Stimulated activated naive B cell treated with anti-CD40 and anti-IgM and Interleukin-4, amounts not matched to agents 10 μg/mL and 1 μg/mL and 100 μg/mL, for 72 hours (primary cell): ENCODE measurements at places on chromosomes 11 and 22.

- peak; percentile 40 for DNase-seq
- no peaks in the 10 kb centered on the region for H3K27me3 ChIP-seq
Measured at GRCh38 chr11:116928102-116928777, 90.8 kb upstream of the APOA1 start.

DNA sequence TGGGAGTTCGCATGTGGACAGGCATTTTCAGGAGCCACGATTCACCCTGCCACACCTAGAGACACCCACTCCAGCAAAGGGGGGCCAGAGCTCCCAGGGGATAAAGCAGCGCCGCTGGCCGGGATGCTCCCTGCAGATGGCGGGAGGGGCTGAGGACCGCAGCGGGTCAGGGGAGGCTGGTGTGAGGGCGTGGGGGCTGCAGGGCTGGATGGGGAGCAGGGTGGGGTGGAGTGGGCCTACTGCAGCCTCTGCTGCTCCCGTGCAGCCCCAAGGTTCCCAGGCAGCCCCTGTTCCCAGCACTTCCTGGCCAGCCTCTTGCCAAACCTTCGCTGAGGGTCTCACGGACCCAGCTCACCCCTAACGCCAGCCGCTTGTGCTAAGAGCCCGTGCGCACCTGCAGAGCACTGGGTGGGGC lies 13.0 kb downstream of the MUC5B start:
- no peak overlapping the region for H3K27ac ChIP-seq
- peaks cover 5% of the 10 kb centered on the region for H3K27me3 ChIP-seq
- no peaks in the 10 kb centered on the region for H3K4me1 ChIP-seq
- no peak overlapping the region for H3K4me3 ChIP-seq
- no peak for DNase-seq
- H3K36me3 ChIP-seq: no peaks in the 10 kb centered on the region

- no peaks in the 10 kb centered on the region for H3K36me3 ChIP-seq
- DNase-seq: no peak
- peaks cover 16% of the 10 kb centered on the region for H3K27me3 ChIP-seq
Measured at GRCh38 chr11:19929655-19930054, 217.0 kb downstream of the NAV2 start.

GRCh38 chr11:108865406-108865805 lies 200.5 kb downstream of the DDX10 start:
- no peaks in the 10 kb centered on the region for H3K27me3 ChIP-seq
- no peak for DNase-seq
- H3K4me3 ChIP-seq: no peak overlapping the region
- H3K27ac ChIP-seq: no peak overlapping the region

- H3K36me3 ChIP-seq: peaks cover 64% of the 10 kb centered on the region
- H3K27me3 ChIP-seq: no peaks in the 10 kb centered on the region
- H3K4me1 ChIP-seq: peaks cover 61% of the 10 kb centered on the region
- peak overlapping the region; percentile 100 for H3K27ac ChIP-seq
- DNase-seq: peak; percentile 34
- peak overlapping the region; percentile 71 for H3K4me3 ChIP-seq
Measured at GRCh38 chr11:73321604-73322381, 13.7 kb downstream of the ARHGEF17 start.

DNA sequence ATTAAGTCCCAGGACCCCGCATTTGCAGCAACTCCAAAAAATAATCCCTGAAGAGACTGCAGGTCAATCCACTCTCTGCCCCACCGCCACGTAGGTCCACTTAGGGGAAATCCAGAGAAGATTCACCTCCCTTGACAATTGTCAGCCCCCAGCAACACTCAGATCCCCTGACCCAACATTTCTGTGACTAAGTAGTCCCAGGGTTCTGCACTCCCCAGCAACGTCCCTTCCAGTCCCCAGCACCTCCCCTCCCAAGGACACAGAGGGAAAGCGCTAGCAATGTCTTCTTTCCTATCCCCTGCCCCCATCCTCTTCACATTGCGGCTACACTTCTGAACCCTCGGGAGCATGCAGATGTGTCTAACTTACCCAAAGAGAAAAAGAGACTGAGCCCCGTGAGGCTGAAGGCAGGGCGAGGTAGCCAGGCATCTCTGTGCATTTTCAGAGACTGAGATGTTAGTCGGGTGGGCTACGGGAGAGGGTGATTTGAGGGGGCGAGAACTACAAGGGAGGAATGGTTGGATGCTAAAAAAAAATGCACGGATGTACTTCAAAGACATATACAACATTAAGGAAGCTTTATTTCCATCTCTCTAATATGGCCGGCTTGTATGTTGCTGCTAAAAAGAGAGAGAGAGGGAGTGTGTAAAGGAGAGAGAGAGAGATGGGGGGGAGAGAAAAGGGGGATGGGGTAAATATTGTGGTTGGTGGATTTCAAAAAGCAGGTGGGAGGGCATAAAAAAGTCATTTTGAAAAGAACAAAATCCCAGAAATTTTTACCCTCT lies at the start of gene SCN2B:
Gene SCN2B (minus strand): TSS at position 647 of the 785 bp plus-strand sequence. CDS start 208 bp downstream, at position 439.
- no peaks in the 10 kb centered on the region for H3K36me3 ChIP-seq
- peaks cover 31% of the 10 kb centered on the region for H3K4me1 ChIP-seq
- DNase-seq: no peak
- no peak within 1 kb of the TSS for H3K27ac ChIP-seq
- peaks cover 31% of the 10 kb centered on the region for H3K27me3 ChIP-seq

DNA sequence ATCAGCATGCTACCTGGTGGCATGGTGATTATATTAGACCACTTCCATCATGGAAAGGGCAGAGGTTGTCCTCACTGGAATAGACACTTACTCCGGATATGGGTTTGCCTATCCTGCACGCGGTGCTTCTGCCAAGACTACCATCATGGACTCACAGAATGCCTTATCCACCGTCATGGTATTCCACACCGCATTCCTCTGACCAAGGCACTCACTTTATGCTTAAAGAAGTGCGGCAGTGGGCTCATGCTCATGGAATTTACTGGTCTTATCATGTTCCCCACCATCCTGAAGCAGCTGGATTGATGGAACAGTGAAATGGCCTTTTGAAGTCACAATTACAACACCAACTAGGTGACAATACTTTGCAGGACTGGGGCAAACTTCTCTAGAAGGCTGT lies 109.2 kb upstream of the DRD2 start:
- H3K27me3 ChIP-seq: peaks cover 8% of the 10 kb centered on the region
- H3K36me3 ChIP-seq: no peaks in the 10 kb centered on the region

- DNase-seq: no peak
- peak overlapping the region; percentile 57 for H3K4me3 ChIP-seq
- H3K36me3 ChIP-seq: peaks cover 88% of the 10 kb centered on the region
Measured at GRCh38 chr11:64210301-64211020, 3.9 kb downstream of the FERMT3 start.

GRCh38 chr11:111510311-111510710 lies 1.9 kb downstream of the BTG4 start:
- H3K4me1 ChIP-seq: peaks cover 5% of the 10 kb centered on the region
- peaks cover 69% of the 10 kb centered on the region for H3K27me3 ChIP-seq
- H3K4me3 ChIP-seq: no peak overlapping the region
- no peak overlapping the region for H3K27ac ChIP-seq
- no peak for DNase-seq

DNA sequence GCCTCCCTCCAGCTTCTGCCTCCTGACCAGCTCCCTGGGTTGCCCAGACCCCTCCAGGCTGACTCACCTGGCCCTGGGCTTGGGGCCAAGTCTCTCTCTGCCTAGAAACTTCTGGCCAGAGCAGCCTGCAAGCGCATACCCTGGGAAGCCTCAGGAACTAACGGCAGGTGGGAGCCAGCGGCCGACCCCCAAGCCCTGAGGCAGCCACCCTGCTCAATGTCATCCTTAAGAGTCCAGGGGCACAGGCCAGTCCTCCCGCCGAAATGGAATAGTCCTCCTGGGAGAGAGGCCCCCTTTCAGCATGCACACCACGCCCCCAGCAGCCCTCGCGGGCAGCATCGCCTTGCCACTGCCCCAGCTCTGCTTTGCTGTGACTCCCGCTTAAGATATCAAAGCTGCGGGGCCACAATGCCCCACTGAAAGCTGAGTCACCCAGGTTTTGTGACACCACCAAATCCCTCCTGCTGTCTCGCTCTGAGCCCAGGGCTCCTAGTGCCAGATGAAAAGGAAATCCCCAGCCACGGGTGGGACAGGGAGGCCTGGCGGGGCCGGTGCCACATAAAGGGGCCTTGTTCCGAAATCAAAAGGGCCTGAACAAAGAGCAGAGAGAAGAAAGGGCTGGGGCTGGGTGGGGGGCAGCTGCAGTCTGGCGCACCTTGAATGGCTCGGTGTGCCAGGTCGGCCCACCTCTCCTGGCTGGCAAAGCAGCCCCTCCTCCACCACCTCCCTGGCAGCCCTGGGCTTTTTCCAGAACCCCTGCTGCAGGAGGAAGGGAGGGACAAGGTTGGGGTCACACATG lies 21.4 kb upstream of the FGF3 start:
- H3K4me1 ChIP-seq: no peaks in the 10 kb centered on the region
- H3K27ac ChIP-seq: no peak overlapping the region
- no peaks in the 10 kb centered on the region for H3K36me3 ChIP-seq
- no peak for DNase-seq

GRCh38 chr22:46103181-46103580 lies 47.1 kb upstream of the PPARA start:
- no peak overlapping the region for H3K4me3 ChIP-seq
- DNase-seq: no peak
- no peaks in the 10 kb centered on the region for H3K27me3 ChIP-seq
- peaks cover 6% of the 10 kb centered on the region for H3K36me3 ChIP-seq
- H3K4me1 ChIP-seq: peaks cover 4% of the 10 kb centered on the region
- no peak overlapping the region for H3K27ac ChIP-seq

DNA sequence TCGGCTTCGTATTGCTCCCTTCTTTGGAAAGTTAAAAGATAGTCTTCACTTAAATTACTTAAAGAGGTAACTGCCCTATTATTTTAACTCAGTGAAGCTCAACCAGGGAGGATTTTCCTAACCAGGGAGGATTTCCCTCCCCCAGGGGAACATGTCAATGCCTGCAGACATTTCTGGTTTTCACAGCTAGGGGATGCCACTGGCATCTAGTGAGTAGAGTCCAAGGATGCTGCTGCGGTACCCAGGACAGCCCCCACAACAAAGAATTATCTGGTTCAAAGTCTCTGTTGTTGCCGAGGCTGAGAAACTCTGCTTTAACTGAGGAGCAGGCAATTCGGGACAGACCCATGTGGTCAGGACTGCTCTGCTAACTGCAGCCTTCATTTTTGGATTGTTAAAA lies 82.2 kb downstream of the DEPDC5 start:
- peaks cover 6% of the 10 kb centered on the region for H3K4me1 ChIP-seq
- DNase-seq: no peak
- H3K4me3 ChIP-seq: no peak overlapping the region
- H3K27me3 ChIP-seq: no peaks in the 10 kb centered on the region

DNA sequence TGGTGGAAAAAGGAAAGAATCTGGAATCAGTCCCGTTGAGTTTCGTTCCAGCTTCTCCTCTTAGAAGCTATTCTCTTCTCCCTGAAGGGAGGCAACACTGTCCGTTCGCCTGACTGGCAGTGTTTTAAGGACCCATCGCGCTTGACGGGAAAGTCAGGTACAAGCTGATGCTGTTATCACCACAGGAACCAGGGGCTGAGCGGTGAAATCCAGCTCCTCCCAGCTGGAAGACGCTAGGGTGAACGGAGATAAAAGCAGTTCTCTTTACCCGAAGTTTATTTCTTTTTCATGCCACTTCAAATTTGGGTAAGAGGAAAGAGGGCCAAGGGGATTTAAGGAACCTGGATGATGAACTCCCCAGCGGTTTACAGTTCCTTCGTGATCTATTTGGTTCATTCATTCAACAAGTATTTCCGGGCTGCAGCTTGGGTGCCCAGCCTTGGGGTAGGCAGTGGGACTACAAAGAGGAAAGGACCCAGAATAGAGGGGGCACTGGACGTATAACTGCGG lies 551 bp upstream of the DEUP1 start:
- no peaks in the 10 kb centered on the region for H3K36me3 ChIP-seq
- no peak overlapping the region for H3K4me3 ChIP-seq
- peaks cover 34% of the 10 kb centered on the region for H3K27me3 ChIP-seq
- no peaks in the 10 kb centered on the region for H3K4me1 ChIP-seq
- no peak overlapping the region for H3K27ac ChIP-seq

DNA sequence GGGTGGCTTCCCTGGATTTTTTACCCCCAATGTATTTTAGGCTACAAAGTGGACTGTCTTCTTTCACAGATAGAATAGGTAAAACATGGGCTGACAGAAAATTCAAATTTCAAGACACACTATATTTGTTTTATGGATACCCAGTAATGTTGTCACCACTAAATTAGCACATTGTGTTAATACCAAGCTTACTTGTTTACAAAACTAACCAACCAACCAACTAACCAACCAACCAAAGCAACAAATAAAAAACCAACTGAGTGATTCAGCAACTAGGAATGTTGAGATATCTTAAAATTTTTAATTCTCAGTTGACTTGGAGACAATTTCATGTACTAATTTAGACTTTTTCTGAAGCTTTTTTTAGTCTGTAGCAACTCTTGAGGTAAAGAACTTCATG lies 69.3 kb upstream of the CTSC start:
- DNase-seq: no peak
- no peak overlapping the region for H3K27ac ChIP-seq
- no peaks in the 10 kb centered on the region for H3K36me3 ChIP-seq
- H3K4me1 ChIP-seq: no peaks in the 10 kb centered on the region
- H3K4me3 ChIP-seq: no peak overlapping the region

DNA sequence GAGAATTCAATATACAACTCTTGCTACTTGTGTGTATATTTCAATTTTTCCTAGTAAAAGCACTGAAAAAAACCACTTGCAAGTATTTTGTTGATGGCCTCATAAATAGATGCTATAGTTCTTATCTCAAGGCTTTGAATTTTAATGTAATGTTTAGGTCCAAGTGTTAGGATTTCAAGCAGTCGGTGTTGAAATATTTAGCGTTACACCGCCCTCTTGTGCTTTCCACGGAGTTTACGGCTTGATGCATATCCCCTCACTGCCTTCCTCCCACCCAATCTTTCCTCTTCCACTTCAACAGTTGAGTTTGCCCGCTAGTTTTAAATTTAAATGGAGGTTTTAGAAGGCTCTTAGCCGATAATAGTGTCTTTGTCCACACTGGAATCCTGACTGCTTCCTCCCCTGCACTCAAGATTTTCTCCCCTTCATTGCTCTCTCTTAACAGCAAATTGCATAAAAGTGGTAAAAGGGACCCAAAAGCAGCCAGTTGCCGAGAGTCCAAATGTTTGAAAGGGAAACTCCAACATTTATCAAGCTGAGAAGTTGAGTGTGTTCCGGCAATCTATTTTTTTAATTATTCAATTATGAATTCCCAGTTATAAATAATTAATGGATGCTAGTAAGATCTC lies 25.9 kb upstream of the HTATIP2 start:
- DNase-seq: no peak
- peaks cover 60% of the 10 kb centered on the region for H3K27me3 ChIP-seq
- no peak overlapping the region for H3K4me3 ChIP-seq
- no peaks in the 10 kb centered on the region for H3K4me1 ChIP-seq
- H3K27ac ChIP-seq: no peak overlapping the region
- no peaks in the 10 kb centered on the region for H3K36me3 ChIP-seq

- DNase-seq: peak; percentile 34
- H3K36me3 ChIP-seq: no peaks in the 10 kb centered on the region
- H3K4me3 ChIP-seq: no peak overlapping the region
Measured at GRCh38 chr11:67572747-67573419, 10.7 kb upstream of the GSTP1 start.

DNA sequence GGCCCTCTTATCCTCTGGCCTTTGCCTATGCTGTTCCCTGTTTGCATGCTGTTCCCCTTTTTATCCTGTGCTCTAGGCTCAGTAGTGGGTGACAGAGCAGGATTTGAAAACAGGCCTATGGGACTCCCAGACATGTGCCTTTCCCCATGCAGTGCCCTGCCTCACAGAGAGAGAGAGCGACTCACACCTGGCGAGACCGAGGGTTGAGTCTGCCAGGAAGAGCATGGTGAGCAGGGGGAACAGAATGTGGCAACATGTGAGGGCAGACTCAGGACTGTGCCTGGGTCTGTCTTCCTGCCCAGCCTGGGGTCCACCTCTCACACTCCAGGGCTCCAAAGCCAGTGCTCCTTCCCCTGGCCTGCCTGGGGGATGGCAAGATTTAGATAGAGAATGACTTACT lies 75.0 kb downstream of the NFAM1 start:
- no peaks in the 10 kb centered on the region for H3K36me3 ChIP-seq
- peaks cover 5% of the 10 kb centered on the region for H3K4me1 ChIP-seq
- H3K27me3 ChIP-seq: peaks cover 51% of the 10 kb centered on the region
- no peak overlapping the region for H3K4me3 ChIP-seq
